ENCODE measurements at places on chromosomes 12 and 14.

GRCh38 chr12:99195474-99195873, 452.1 kb upstream of the GARIN6 start:
- no peak for DNase-seq

- no peak for DNase-seq
Measured at GRCh38 chr14:103767336-103767894, 51.8 kb downstream of the ZFYVE21 start.

DNA sequence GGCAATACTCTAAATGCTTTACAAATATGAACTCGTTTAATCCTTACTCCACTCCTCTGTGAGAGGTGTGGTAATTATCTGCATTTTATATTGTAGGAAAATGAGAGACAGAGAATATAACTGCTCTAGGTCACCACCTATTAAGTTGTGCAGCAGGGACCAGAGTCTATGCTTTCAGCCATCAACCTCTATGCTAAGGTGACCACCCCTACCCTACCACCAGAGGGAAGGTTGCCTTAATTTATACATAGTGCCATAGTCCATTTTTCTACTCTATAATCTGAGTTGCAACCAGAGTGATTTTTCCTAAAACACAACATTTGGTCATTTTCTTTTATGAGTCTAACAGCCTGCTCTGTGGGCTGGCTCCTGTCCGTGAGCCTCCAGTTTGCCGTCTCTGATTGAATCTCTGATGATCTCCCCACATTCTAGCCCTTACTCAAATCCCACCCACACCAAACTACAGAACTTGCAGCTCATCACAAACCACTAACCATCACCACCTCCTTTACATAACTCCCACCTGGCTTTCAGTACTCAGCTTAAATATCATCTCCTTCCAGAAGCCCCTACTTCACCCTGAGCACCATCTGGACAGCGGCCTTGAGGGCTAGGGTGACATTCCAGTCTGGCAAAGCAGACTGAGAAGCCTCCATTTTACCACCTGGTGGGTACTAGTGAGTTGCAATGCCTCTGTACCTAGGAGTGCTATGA, 126.6 kb downstream of the PPM1H start:
- DNase-seq = no peak

DNA sequence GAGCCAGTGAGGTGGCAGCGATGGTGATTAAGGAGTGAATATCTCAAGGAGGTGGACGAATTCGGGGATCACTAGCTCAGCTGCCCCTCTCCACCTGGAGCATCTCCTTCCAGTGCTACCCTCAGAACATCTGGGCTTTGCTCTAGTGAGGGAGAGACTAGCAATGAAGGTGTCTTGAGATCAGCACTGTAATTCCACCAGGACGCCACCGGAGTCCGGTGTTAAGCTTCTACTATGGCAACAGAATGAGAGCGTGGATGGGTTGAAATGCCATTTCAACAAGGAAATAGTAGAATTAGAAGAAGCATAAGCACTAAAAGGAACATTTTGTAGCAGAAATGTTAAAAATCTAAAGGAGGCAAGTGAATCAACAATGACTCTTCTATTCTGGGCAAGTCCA, 61.1 kb downstream of the NTF3 start:
- no peak for DNase-seq

- DNase-seq = no peak
Measured at GRCh38 chr12:107447336-107447735, 238.3 kb upstream of the PWP1 start.
